Activated CD8-positive, alpha-beta memory T cell treated with anti-CD3 and anti-CD28 coated beads for 48 hours (primary cell): ENCODE measurements at places on chromosomes 4 and X.

DNA sequence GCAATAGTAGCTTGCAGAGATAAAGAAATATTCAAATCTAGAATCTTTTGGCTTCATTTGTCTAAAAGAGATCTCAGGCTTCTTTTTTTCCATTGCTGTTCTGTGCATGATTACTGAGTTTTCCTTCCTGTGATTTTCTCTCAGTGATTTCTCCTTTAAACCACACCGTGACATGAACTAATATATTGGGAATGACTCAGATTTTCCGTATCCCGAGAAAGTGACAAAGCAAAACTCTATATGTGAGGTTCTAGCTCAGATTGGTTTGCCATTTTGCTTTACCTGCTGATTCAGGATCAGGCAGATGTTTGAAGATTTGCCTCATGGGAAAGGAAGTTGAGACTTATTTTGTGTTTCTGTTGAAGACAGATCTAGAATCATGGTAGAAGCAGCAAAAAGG lies 59.4 kb downstream of the MTHFD2L start:
- DNase-seq: no peak

GRCh38 chr4:67581208-67581857 lies 22.8 kb downstream of the STAP1 start:
- no peak for DNase-seq

- no peak for DNase-seq
Measured at GRCh38 chr4:24482871-24483270, 101.5 kb downstream of the DHX15 start.

GRCh38 chr4:142386449-142386848 lies 459.7 kb downstream of the INPP4B start:
- DNase-seq: no peak

DNA sequence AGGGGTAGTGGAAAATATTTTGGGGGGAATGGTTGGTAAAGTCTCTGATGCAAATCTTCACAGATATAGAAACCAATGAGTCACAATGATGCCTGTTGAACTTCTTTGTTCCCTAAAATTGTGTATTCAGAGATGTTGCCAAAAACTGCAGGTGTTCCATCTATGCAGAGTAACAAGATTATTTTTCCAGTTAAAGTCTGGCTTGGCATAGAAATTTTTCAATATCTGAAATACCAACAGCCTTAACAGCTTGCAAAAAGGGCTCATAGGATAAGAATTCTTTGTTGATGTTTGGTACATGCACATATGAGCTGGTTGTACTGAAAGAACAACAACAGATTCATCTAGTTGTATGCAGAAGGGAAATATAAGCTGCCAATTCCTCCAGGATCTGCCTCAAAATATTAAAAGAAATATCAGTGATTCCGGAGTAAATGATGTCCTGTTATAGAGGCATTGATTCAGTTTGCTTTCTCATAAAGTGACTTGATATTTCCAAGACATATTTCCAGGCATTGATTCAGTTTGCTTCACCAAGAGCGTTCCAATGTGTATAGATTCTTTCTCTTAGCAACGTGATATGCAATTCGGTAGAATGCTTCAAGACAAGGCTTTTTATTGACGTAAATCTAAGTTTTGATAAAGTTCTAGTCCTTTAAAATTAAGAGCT lies 564.4 kb downstream of the TMA16 start:
- DNase-seq: no peak

GRCh38 chr4:92304121-92304520 lies 355 bp downstream of the GRID2 start:
- DNase-seq: no peak

DNA sequence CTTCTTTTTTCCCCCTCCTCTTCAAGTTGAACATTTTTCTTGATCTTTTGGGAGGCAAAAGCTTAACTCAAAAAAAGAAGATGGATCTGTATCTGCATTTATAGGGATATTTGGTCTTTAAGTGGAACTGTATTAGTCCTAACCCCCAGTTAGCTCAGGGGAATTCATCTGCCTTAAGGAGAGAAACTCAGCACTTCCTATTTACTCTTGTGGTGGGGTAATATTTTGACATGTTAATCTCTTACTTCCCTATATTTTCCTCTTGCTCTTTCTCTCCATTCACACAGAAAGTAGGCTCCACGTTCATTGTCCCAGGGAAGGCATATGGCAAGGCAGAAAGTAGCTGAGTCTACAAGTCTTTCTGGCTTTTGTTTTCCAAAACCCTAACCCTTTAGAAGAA lies 5.3 kb downstream of the LRRC66 start:
- no peak for DNase-seq

GRCh38 chr4:93776386-93777080 lies 52.0 kb upstream of the ATOH1 start:
- no peak for DNase-seq

DNA sequence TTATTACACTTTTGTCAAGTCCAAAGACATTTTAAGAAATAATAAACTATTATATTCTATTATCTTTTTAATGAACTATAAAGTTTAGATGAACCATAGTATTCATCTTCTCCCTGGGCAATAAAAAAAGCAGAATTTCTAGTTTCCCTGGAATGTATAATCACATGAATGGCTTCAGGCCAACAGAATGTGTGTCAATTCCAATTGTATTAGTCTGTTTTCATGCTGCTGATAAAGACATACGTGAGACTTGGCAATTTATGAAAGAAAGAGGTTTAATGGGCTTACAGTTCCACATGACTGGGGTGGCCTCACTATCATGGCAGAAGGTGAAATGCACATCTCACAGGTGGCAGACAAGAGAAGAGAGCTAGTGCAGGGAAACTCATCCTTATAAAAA lies 70.7 kb upstream of the ANXA10 start:
- DNase-seq: no peak

- DNase-seq: no peak
Measured at GRCh38 chr4:38674258-38675144, 10.5 kb downstream of the KLF3 start.

- DNase-seq: no peak
Measured at GRCh38 chrX:725971-726370, 95.4 kb downstream of the SHOX start.

DNA sequence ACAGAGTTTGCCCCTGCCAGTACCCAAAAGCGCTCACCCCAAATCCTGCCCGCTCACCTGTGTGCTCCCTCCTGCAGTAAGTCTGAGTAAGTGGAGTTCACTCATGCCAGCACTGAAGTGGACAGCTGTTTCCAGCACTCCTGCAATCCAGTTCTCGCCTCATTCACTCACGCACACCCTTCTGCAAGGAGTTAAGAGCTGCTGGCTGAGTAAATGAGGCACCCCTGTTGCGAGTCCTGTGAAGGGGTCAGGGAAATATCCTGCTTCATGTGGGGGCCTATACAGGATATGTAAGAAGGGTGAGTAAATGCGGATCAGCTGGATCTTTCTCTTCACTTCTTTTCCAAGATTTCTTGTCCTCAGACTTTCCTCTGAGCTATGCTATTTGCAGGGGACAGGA lies 23.5 kb downstream of the CXCL8 start:
- no peak for DNase-seq

DNA sequence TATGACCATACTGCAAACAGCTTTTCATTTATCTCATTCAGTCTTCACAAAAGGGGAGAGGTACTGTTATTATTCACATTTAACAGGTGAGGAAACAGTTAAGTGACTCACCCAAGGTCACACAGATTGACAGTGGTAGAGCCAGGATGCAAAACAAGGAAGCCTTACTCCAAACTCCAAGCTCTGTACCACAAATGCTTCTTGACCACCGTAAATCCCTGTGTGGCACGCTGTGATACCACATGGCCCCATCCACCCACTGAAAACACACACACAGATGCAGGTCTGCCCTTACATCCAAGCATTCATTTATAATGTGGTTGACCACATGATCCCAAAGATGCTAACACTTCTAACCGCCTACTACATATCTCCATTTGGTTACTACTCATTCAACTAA lies 129.5 kb downstream of the TSPAN5 start:
- DNase-seq: no peak
